ENCODE measurements at places on chromosomes 16 and 17.

DNA sequence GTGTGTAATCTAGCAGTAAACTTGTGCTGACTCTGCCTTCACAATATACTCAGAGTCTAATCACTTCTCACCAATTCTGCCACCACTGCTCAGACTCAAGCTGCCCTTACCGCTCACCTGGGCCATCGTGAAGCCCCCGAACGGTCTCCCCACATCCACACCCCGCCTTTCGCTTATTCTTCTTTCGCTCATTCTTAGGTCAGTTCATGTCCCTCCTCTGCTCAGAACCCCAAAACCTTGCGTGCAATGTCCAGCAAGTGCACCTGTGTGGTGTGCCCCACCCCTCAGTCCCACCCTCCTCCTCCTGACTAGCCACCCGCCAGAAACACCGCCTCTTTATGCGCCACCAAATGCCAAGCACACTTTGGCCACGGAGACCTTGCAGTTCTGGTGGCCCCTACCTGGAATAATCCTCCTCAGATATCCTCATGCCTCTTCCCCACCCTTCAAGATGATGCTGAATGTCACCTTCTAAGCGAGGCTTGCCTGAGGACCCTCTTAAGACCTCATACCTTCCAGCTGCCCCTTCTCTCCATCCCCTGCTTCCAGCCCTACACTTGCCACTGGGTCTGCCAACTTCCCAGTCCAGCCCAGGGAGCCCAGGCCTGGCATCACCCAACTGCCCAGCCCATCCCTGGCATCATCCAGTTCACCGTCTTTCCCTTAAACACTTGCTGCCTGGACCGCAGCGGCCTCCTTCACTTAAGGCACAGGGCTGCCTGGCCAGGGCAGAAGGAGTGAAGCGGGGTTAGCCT lies 34.3 kb upstream of the RBFOX3 start:
- no peak for DNase-seq

GRCh38 chr17:37490638-37491614 lies 1.2 kb downstream of the DUSP14 start:
- no peak for DNase-seq

GRCh38 chr17:81463506-81463905 lies 49.1 kb downstream of the ACTG1 start:
- no peak for DNase-seq

- DNase-seq = no peak
Measured at GRCh38 chr16:1277617-1278282, 21.9 kb downstream of the TPSD1 start.

DNA sequence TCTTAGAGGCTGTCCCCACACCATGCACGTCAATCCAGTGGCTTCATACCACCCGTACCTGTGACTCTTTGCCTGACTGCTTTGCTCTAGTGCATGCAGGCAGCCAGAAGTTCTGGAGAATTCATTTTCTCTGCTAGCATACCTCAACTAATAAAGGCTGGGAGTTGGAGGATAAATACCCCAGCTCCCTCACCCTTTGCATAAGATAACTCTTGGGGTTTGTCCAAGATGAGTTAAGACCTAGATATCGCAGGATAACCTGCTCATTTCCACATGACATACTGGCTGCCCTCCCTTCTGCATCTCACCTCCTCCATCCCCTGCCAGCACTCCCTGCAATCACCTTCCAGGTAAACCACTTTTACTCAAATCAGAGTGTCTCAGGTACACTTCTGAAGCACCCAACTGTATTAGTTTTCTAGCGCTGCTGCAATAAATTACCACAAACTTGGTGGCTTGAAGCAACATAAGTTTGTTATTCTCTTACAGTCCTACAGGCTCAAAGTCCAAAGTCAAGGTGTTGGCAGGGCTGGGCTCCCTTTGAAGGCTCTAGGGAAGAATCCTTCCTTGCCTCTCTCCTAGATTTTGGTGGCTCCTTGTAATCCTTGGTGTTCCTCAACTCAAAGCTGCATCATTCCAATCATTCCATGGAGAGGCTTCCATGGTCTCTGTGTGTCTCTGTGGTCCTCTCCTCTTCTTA lies 146.8 kb downstream of the CRLF3 start:
- no peak for DNase-seq
